ENCODE measurements at places on chromosomes 13 and 19.

- DNase-seq = peak; percentile 86
Measured at GRCh38 chr13:30376426-30377311, 45.6 kb upstream of the UBE2L5 start.

GRCh38 chr19:14840206-14840605 is 5.2 kb upstream of the OR7A5 start:
- no peak for DNase-seq

DNA sequence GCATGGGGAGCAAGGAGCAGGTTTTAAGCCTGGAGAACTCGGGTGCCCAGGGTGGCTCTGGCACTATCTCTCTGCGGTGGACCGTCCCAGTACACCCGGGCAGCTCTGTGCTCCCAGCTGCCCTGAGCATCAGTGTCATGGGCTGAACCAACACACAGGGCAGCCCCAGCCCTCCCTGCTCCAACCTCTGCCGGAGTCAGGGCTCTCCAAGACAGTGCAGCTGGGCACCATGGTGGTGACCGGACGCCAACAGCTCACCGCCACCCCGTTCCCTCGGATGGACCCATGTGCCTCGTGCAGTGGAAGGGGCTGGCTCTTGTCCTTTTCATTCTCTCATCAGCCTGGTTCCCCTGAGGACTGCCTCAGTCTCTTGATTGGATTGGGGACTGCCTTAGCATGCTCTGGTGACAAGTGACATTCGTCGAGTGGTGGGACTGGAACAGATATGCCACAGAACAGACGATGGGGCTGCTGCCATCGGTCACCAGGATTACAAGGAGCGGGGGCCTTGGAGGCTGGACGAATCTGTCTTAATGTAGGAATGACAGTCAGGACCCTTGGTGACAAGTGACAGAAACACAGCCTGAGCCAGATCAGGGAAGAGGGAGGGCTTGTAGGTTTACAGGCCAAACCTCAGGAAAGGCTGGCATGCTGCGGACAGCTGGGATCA is 25.7 kb upstream of the VSTM2B start:
- DNase-seq = no peak

DNA sequence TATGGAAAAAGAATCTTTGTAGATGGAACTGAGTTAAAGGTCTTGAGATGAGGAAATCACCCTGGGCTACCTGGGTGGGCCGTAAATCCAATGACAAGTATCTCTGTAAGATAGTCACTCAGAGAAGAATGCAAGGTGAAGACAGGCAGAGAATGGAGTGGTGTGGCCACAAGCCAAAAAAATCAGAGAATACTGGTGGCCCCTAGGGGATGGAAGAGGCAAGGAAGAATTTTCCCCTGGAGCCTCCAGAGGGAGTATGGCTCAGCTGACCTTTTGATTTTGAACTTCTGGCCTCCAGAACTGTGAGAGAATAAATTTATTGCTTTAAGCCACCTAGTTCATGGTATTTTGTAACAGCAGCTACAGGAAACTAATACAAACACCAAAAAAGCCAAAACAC is 32.7 kb upstream of the CSNK1A1L start:
- DNase-seq = no peak

DNA sequence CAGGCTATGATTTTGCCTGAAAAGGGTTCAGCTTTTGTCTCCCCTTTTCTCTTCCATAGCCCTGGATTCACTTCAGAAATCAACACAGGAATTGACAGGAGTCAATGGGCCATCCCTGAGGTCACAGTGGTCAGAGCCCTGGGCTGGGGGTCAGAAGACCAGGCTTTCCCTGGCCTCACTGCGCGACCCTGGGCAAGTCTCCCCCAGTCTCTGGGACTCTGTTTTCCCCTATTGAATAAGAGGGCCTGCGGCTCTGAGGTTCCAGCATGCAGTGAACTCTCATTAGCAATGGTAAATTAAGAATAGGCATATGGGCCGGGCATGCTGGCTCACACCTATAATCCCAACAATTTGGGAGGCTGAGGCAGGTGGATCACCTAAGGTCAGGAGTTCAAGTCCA is 30.7 kb upstream of the VSTM2B start:
- no peak for DNase-seq

GRCh38 chr19:3619631-3620012 is 7.0 kb downstream of the CACTIN start:
- no peak for DNase-seq

GRCh38 chr13:95426631-95427030 is 125.4 kb upstream of the ABCC4 start:
- no peak for DNase-seq

GRCh38 chr19:37362733-37363132 is 8.2 kb upstream of the ZNF527 start:
- DNase-seq = peak; percentile 4

DNA sequence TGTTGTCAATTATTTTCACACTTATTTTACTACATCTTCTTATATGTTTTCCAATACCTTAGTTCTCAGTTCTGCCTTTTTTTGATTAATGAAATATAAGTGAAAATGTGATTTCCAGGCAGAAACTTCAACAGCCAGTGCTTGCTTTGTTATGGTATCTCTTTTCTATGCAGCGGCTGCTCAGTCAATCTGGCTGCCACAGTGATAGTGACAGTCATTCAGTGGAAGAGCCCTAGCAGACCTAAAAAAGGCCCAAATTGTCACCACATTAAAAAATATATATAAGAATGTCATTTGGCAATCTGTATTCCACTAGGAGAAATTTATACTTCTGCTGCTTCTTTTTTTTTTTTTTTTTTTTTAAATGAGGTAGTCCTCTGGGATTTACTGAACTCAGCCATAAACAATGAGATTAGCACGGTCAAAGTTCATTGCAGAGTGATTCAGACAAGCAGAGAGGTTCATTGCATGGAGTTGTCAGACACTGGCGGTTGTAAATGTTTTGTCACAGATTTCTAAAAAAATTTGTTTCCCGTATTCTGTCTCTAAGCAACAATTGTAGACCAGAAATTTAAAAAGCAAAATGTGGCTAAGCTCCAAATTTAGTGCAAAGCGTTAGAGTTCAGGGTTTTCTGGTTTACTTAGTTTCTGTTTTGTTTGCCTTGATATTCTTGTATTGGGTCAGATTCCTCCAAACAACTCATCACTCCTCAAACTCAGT is 94.7 kb upstream of the PRR20A start:
- no peak for DNase-seq

GRCh38 chr19:50969413-50969760 is at the start of gene KLK6:
Gene KLK6 (minus strand): TSS chr19:50969591. CDS start chr19:50968104, 1,487 bp downstream.
- no peak for DNase-seq

DNA sequence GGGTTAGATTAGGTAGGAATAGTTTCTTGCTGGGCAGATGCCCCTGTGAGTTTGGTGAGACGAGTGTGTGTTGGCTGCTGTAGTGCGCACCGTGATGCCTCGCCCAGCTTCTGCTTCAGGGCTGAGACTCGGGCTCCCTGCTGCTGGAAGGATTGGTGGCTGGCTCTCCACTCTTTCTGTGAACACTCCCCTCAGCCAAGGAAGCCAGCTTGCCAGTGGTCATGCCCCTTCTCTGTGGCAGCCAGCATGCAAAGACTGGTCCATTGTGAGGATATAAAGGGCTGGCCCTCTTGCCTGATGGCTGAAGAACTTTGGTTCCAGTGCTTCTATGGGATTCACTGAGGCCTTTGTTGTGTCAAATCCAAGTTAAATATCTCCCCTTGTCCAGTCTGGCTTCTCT is 2.9 kb upstream of the HTR2A start:
- DNase-seq = no peak

GRCh38 chr19:6686628-6686975 is 16.6 kb upstream of the TNFSF14 start:
- no peak for DNase-seq

- DNase-seq = no peak
Measured at GRCh38 chr13:108315273-108315672, 45.8 kb downstream of the TNFSF13B start.

DNA sequence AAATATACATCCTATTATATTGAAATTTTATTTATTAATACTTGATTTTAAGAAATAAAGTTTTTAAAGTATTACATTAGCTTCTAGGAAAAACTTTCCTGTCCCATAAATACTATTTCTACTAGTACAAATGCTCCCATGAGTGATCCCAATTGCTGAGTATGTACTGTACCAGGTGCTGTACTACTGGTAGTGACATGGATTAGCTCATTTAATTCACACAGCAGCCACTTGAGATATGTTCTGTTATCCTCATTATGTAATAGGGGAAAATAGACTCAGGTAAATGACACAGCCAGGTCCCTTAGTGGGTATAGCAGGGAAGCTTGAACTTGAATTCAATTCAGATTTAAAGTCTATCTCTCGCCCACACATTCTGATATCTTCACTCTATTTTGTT is 363.1 kb downstream of the FGF14 start:
- DNase-seq = no peak

- no peak for DNase-seq
Measured at GRCh38 chr13:76851961-76852360, 34.2 kb downstream of the KCTD12 start.

- no peak for DNase-seq
Measured at GRCh38 chr13:97515643-97516042, 81.7 kb downstream of the RAP2A start.

DNA sequence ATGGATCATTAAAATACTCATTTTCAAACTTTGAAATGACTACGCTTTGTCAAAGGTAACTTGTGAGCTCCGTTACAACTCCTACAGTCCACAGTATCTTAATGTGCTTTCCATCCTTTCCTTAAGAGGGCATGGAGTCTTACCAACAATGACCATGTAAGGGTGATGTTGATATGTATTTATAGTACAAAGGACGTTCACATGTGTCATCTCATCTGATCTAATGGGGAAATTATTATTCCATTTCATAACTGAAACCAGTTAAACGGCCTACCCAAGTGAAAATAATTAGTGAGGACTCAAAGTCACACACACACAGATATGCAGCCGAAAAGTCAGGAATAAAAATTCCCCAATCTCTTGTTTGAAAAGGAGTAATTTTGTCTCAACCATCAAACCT is 9.6 kb downstream of the USP12 start:
- DNase-seq = no peak

- no peak for DNase-seq
Measured at GRCh38 chr19:5932609-5933262, 18.7 kb downstream of the CAPS start.

GRCh38 chr13:113192279-113192678 is 16.2 kb downstream of the PCID2 start:
- no peak for DNase-seq

DNA sequence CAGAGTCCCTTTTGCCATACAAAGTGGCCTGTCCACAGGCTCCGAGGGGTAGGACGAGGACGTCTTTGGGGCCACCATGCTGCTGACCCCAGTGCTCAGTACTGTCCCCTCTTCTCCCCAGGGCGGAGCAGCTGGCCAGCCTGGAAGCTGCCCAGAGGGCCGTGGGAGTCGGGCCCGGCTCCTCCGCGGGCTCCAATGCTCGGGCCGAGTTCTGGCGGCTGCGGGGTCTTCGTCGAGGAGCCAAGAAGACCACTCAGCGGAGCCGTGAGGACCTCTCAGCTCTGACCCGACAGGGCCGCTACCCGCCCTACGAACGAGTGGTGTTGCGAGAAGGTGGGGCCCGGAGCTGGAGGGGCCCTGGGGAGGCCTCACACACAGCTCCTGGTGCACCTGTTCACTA is 21.1 kb downstream of the APBA3 start:
- no peak for DNase-seq

DNA sequence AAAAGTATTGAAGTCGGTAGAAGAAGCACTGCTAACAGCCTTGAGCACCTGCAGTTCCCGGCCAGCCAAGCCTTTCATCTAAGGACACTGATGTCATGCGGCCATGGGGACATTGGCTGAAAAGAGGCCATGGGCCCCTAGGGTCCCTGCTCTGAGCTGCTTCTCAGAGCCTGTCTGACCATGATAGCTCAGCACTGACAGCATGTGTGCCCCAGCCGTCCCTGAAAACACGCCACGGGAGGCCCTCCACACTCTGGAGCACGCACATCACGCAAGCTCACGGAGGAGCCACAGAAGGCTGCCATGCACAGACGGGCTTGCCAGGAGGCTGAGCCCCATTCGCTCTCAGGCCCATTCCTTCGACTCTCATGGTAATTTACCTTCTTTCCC is 51.8 kb downstream of the MLLT1 start:
- no peak for DNase-seq

GRCh38 chr19:10092648-10093294 is 6.7 kb downstream of the SHFL start:
- DNase-seq = peak; percentile 13

DNA sequence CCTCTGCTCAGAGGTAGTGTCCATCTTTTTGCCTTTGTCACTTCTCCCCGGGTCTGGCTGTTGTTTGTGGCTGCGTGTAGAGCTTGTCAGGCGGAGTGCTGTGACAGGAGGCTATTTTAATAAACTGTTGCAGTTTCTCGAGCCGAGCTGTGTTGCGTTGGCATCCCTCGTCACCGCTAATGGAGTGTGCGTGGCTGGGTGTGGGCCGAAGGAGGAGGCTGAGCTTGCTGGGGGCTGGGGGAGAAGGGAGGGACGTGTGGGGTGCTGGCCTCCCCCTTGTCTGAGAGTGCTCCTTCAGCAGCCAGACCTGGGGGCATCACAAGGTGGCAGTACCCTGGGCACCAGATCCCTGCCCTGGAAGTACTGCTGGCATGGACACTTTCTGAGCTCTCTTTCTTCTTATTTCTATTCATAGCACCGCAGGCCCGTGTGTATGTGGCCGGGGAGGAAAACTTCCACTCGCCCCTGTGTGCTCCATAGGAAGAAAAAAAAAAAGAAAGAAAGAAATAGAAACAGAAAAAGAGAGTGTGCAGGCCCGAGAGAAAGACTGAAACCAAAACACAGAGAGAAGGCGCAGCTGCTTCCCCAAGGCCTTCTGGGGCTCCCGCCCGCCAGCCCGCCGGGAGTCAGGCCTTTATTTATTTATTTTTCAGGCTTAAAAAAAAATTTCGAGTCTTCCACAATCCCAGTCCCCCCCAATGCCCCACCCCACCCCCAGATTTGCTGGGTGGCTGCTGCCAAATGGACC is 27.0 kb downstream of the NFIX start:
- DNase-seq = no peak

DNA sequence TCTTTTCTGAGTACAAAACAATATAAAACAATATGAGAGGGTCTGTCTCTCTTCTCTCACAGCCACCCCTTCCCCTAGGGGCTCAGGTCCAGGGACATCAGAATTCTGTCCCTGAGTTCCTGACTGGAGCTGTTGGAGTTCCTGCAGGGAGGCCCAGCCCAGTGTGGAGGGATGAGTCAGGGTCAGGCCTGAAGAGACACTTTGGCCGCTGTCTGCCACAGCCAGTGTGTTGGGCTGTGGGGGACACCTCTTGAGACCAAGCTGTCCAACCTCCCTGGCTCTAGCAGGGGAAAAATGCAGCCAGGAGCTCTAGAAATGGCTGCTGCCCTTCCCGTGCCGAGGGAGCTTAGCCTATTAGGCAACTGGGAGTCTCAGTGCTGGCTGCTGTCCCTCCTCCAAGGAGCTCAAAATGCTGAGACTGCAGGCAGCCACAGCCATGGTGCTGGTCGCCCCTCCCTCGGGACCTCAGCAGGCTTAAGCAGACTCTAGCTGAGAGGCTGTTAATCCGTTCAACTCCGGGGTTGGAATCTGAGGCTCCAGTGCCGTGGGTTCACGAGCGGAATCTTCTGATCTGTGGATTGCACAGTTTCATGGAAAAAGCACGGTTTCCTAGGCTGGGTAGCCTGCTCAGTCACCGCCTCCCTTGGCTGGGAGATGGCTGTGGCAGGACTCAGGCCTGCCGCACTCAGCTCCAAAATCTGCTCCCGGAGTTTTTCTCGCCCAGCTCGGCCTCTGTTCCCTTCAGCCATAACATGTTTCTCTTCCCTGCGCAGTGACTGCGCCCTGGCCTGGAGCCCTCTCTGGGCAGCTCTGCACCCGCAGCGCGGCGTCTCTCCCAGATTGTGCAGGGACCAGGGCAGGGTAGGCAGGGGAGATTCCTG is 3.8 kb upstream of the ZNF626 start:
- DNase-seq = peak; percentile 4

Data from NB4 (cell line).